ENCODE measurements at places on chromosomes 4 and X.
A peak's percentile ranks its signal among the peaks of the same experiment; 100 is the strongest.

- DNase-seq = no peak
Measured at GRCh38 chrX:18098763-18099162, 121.9 kb downstream of the BEND2 start.

DNA sequence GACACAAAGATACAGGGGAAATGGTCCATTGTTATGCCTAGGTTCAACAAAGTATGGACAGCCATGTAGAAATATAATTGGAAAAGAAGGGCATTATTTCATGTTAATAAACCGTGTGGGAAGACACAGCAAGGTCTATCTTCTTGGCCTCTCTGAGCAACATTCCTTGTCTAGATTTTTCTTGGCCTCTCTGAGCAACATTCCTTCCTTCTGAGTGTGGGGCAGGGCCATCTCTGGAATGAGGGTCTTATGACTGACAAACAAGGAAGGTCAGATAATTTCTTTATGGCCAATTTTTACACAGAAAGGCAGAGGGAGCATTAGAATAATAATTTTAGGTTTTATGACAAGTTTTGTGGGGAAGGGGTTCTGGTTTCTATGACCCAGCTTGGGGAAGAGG, 24.3 kb upstream of the MAOA start:
- DNase-seq = no peak

GRCh38 chrX:33138677-33139249, 72.6 kb downstream of the DMD start:
- no peak for DNase-seq

DNA sequence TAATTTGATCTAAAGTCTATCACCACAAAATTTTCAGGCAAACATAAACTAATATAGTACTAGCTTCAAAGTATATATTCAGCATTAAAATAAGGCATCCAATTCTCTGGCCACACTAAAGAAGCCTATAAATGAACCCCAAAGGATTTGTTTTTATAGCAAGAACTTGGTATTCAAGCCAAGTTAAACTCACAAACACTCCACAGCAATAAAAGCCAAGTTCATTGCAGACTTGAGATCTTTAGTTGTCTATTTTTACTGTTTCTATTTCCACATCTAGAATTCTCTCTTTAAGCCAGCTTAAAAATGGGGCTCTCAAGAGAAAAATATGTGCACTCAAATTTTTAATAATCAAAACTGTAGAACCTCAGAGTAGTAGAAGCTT, 51.1 kb downstream of the WDFY3 start:
- DNase-seq = no peak

- no peak for DNase-seq
Measured at GRCh38 chr4:168757500-168757899, 252.6 kb downstream of the CBR4 start.

GRCh38 chr4:5050520-5051277, 581 bp upstream of the STK32B start:
- peak; percentile 67 for DNase-seq

DNA sequence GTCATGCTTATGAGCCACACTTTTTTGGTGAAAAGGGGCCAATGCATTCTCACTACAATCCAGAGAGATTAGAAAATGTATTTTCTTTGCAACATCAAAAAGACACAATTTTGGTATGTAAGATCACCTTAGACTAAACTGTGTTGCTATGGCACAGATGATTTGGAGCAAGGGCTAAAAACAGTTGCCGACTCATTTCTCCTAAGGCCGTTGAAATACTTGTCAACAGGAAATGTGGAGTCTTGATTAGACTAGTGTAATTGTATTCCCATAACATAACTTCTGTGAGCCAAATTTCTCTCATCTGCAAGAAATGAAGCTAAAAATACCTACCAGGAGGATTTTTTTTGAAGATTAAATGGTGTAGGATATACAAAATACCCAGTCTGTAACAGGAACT, 2547.7 kb downstream of the ARAP2 start:
- no peak for DNase-seq

DNA sequence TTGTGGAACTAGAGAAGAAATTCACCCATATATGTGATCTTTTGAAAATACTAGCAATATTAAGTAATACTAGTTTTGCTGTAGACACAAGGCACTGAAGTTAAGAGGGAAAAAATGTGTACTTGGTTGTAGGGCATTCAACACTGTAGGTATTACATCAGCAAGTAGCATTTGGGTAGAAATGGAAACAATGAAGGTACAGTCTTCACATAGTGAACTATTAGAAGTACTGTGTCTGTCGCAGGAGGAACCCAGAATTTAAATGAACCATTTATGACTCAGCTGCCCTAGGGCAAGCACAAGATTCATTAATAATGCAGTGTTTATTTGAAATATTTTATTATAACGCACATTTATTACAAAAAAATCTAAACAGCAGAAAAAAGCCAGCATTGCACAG, 572.7 kb upstream of the TENM3 start:
- DNase-seq = no peak

GRCh38 chr4:108965016-108965415, 202.2 kb upstream of the ETNPPL start:
- no peak for DNase-seq
